ENCODE measurements at places on chromosomes 4 and X. TPM values are rescaled to one million over a fixed set of nuclear protein-coding genes. Genes with fewer than 3 reads are reported as not detected.

Gene MAEA
- total RNA-seq: 112 TPM

Gene SFRP2
- not detected for total RNA-seq

Gene TBC1D9
- 3.8 TPM for total RNA-seq

Gene RHOXF1
- 1.6 TPM for total RNA-seq

Gene TMPRSS11D
- total RNA-seq: not detected
